ENCODE measurements at places on chromosomes 11 and 22. TPM values are rescaled to one million over a fixed set of nuclear protein-coding genes. Genes with fewer than 3 reads are reported as not detected.

APOA1 gene
- total RNA-seq = 9.2 TPM

TSPAN32 gene
- 19.9 TPM for total RNA-seq

GAL gene
- not detected for total RNA-seq

SSTR3 gene
- total RNA-seq = not detected

DNAL4 gene
- 11.6 TPM for total RNA-seq

FOLR3 gene
- total RNA-seq = 1.2 TPM

TCP11L1 gene
- total RNA-seq = 6.5 TPM

OR52I1 gene
- total RNA-seq = not detected

TTC36 gene
- 1.2 TPM for total RNA-seq

UPB1 gene
- 0.97 TPM for total RNA-seq

- no peak for DNase-seq
Measured at GRCh38 chr11:67562963-67563704, 20.5 kb upstream of the GSTP1 start.

- DNase-seq = peak; percentile 44
Measured at GRCh38 chr11:100789500-100789899, 102.4 kb downstream of the ARHGAP42 start.

DNA sequence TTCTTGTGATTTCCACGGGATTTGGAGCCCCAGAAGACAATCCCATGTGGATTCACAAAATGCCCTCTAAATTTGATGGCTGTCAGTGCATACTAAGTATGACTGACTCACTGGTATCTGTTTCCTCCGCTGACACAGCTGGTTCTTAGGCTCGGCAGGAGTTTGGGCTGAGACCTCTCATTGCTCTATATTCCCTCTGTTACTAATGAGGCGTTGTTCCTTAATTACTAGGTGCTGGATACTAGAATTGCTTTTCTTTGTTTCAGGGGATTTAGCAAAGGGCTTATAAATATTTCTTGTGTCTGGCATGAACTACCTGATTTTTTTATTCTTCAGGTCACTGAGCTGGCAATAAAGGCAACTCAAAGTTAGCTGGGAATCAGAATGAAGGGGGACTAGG is 53.2 kb upstream of the EHF start:
- DNase-seq = no peak

GRCh38 chr11:34379079-34379478 is 21.3 kb upstream of the ABTB2 start:
- no peak for DNase-seq

DNA sequence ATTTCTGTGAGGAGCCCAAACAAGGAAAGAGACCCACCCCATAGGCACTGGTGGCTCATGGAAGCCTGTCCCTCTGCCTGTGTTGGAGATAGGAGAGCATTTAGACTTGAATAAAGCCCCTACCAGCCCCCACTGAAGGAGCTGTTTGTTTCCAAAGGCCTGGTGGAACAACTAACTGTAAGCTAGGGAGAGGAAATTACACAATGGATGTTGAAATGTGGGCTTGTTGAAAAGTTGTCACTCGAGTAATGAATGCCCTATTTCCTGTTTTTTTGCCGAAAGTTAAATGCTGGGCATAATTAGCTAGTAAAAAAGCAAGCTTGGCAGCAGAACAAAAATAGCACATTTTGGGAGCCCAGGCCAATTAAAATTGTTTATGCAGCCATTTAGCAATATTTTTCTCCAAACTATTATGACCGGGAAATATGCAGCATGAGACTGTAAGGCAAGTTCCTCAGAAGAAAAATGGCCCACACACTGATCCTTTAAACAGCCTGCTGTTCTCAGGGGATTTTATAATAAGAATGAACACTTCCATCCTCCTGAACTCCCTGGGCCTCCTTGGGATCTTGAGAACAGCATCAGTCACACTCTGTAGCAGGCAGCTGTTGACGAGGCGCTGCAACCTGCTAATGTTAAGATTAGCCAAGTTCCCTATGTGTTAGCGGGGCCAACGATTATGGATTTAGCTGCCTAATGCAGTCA is 38.6 kb upstream of the LMO2 start:
- DNase-seq = peak; percentile 43

GRCh38 chr22:33838644-33839043 is 81.6 kb downstream of the LARGE1 start:
- no peak for DNase-seq

GRCh38 chr11:911031-911889 is 650 bp upstream of the CHID1 start:
- DNase-seq = peak; percentile 67

DNA sequence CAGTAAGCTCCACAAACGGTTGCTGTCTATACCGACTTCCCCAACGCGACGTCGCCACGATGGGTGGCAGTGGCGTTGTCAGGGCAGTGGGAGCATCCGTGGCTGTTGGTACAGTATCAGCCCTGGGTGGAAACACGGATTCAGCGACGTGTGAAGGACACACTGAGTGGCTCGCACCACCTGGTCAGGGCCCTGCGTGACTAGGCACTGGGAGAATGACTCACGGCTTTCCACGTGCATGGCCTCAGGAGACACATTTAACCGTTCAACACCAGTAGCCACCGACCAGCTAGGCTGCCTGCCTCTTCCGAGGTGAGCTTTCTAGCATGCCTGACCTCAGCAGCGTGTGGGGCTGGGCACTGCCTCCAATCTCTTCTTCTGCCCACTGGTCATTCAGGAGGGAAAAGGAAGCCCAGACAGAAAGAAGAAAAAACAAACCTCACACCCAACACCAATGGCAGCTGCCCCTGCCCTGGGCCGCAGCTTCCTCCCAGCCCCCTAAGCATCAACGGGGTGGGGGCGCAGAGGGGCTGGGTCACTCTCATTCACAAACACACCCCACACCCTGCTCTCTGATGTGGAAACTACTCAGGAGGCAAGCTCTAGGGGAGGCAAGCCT is 59.0 kb downstream of the MYH9 start:
- DNase-seq = peak; percentile 71

- DNase-seq = no peak
Measured at GRCh38 chr22:47417699-47418098, 655.2 kb downstream of the TBC1D22A start.

DNA sequence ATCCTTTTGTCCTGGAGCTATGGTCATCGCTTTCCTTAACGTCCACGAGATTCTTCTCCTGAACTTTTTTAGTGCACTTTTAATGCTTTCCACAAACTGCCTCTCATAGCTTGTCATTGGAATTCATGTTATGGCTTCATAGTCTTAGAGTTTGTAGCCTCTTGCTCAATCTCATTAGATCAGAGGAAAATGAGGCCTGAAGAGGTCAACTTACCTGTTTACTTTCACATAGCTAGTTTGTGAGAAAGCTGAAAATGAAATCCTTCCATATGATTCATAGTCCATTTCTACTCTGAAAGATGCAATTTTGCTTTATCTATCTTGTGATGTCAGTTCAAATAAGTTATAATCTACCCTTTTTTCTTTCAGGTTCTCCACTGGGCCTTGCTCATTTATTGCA is 1747.2 kb upstream of the RAG2 start:
- DNase-seq = no peak

- DNase-seq = no peak
Measured at GRCh38 chr22:43428005-43428485, 16.2 kb downstream of the MPPED1 start.

DNA sequence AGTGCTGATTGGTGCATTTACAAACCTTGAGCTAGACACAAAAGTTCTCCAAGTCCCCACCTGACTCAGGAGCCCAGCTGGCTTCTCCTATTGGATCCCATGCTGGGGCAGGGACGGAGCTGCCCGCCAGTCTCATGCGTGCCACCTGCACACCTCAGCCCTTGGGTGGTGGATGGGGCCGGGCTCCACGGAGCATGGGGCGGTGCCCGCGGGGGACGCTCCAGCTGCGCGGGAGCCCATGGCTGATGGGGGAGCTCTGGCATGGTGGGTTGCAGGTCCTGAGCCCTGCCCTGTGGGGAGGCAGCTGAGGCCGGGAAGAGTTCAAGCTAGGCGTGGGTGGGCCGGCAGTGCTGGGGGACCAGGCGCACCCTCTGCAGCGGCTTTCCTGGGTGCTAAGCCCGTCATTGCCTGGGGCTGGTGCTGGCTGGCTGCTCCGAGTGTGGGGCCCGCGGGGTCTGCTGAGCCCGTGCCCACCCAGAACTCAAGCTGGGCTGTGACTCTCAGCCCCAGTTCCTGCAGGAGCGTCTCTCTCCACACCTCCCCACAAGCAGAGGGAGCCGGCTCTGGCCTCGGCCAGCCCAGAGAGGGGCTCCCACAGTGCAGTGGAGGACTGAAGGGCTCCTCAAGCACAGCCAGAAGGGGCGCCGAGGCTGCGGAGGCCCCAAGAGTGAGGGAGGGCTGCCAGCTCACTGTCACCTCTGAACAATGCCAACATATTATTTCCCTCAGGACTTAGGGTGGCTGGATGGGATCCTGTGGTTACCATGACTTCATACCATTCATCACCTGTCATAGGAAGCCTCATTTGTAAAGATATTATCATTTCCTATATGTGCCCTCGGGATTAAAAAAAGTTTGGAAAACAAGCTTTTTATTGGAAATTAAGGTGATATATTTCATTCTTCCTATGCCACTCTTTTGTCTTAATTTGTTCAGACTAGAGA is 688.7 kb downstream of the ETS1 start:
- no peak for DNase-seq

DNA sequence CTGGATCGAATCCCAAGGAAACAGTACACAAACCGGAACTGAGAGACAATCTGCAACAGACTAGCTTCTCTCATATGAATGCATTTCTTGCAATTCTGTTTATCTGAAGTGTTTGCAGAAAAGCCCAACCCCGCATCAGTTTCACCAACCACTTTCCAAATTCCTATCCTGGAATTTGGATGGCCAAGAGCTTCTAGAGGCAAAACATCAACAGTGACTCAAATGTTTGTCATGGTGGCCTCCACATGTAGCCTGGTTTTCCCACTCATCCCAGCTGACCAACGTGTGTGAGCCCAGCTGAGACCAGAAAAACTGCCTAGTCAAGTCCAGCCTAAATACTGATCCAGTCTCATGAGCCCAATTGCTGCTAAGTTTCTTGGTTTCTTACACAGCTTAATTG is 8.3 kb upstream of the MIEF1 start:
- no peak for DNase-seq

GRCh38 chr22:46043339-46043738 is 66.4 kb upstream of the WNT7B start:
- no peak for DNase-seq

DNA sequence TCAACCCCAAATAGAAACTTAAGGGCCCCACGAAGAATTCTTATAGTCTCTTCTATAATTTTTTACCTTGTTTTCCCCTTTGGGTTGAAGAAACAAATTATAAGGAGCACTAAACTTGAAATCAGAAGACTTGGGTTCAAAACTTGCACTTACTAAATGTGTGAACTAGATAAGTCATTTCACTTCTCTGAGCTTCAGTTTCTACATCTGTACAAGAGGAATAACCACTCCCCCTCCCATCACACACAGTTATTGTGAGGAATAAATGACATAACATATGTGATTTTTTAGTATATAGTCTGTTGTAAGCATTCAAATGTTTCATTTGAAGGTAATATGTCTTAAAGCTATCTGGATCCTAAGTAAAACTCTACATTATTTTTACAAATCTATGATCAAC is 78.8 kb downstream of the LIF start:
- no peak for DNase-seq

DNA sequence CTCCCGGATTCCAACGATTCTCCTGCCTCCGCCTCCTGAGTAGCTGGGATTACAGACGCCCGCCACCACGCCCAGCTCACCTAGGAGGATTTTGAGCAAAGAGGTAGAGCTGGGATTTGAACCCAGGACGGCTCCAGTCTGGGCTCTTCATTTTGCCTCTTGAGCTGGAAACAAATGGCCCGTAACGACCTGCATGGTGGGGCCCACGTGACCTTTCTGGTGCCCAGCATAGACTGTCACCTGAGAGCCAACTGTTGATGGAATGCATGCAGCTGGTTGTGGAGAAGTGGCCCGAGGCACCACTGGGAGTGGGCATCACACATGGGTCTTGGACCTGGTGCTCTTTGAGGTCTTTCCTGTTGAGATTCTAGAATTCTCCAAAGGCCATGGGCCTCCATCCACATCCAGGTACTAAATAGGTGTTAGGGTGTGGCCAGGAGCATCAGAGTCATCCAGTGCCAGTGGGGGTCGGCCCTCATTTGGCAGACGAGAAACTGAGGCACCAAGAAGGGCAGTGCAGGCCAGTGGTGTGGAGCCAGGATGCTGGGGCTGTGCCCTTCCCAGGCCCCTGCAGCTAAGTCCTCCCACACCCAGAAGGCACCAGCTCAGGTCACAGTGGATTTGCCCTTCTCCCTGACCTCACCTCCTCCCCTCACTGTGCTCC is 3.9 kb downstream of the ATF4 start:
- DNase-seq = no peak

- DNase-seq = no peak
Measured at GRCh38 chr11:60724420-60724819, at the start of gene MS4A18. TSS of gene MS4A18 (plus strand) at chr11:60724720.

GRCh38 chr11:131146827-131147490 is 223.5 kb upstream of the NTM start:
- DNase-seq = no peak

GRCh38 chr11:122178795-122179194 is 62.8 kb upstream of the BLID start:
- DNase-seq = no peak

DNA sequence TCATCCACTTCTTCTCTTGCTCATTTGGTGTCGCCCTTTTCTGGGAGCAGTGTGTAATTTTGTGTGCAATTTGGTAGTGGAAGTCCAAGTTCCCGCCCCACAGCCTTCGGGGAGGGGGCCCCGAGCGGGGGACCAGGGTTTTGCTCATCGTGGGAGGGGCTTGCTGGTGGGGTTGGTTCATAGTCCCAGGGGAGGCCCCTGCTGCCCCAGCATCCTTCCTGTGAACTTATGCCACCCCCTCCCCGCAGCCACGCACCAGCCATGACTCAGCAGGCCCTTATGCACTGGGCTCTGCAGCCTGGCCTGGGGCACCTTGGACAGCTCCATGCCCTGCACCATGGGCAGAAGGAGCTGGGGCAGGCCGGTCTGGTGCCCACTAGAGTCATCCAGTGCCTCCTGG is 1183.6 kb downstream of the BRD1 start:
- no peak for DNase-seq

DNA sequence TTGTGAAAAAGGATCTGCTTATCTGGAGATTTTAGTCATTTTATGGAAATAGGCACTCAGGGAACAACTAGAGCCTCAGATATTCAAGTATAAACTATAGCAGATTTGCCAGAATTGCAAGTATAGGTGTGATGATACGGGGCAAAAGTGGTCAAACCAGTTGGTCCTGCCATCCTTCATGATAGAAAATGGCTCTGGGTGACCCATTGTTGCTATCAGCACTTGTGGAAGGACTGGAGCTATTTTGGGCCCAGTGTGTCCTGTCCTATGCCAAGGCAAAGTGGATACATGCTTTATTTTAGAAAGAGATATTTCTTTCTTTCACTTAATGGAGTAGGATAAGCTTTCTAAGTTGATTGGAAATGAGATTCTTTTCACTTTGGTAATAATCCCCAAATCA is 85.2 kb downstream of the PPP6R3 start:
- no peak for DNase-seq

DNA sequence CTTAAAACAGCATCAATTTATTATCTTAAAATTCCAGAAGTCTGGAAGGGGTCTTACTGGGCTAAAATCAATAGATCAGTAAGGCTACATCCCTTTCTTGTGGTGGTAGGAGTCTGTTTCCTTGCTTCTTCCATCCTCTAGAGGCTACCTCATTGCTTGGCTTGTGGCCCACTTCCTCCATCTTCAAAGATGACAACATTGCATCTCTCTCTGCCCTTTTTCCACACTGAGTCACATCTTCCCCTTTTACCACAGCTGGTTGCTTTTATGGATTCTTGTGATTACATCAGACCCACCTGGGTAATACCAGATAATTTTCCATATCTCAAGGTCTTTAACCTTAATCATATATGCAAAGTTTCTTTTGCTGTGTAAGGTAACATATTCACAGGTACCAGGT is 60.9 kb downstream of the GRIA4 start:
- no peak for DNase-seq

Data from left ventricle myocardium superior (tissue), 1 donor.